ENCODE measurements at places on chromosomes 4 and X.
A peak's percentile ranks its signal among the peaks of the same experiment; 100 is the strongest.

DNA sequence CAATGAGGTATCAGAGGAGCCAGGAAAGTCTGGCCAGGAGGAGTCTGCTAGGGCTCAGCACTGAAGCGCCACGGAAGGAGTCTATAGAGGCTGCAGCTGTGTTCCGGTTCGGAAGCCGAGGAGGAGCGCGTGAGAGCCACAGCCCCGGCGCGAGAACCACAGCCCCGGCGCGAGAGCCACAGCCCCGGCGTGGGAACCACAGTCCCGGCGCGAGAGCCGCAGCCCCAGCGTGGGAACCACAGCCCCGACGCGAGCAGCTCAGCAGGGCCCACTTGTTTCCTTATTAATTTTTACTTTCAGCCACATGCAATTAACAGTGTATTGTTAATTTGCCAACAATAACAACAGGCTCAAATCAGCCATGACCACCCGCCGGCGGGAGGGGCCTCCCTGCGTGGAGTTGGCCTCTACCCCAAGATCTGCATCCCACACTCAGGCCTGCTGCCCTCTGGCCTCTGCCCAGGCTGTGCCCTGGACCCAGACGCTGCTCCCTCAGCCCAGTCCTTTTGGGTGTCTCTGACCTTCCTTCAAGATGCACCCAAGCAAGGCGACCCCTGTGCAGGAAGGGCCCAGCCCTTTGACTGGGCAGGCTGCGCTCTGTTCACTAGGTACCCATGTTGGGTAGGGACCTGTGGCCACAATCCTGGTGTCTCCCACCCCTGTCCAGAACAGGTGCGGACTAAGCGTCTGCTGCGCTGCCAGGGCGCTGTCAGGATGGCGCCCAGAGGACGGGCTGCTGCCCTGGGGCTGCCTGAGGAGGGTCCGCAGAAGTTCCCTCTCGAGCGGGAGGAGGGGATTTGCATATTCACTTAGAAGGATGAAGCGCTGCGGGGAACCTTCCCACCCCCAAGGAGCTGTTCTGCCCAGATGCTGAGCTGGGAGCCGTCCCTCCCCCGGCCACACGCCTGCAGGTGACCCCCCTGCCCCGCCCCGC, 113.8 kb downstream of the ADRA2C start:
- no peak for DNase-seq

- DNase-seq: no peak
Observed at GRCh38 chr4:32778025-32778424, 2057.9 kb downstream of the PCDH7 start.

DNA sequence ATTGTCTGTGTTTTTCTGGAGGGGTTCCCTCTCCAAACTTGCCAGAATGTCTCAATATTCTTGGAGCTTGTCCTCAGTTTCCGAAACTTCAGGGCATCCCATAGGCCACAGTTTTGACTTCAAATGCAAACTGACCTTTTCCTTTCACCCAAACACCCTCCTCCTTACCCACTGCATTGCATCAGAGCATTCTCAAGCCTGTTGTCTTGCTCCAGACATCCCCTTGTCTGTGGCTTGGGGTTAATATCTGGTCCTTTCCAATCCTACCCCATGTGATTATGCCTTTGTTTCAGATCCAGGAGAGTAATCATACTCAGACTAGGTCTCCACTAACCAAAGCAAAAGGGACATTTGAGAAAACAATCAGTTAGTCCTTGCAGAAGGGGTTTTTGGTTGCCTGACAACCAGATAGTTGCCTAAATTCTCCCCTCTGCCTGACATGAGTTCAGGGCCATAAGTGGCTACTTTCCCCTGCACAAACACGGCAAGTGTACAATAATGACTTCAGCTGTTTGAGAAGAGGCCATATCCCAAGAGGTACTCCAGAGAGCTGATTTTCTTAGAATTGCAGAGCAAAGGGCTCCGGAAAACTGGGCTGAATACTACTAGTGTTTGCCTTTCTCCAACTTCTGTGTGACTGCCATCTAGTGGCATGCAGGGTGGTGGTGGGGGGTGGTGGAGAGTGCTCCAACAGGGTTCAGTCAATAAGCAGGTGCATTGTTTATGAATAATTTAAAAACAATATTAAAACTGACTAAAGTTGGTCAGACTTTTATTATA, 130.2 kb downstream of the CHRDL1 start:
- peak; percentile 18 for DNase-seq

- peak; percentile 31 for DNase-seq
Observed at GRCh38 chr4:38128478-38129459, 168.6 kb downstream of the PTTG2 start.

GRCh38 chrX:23118890-23119527, 119.2 kb downstream of the DDX53 start:
- DNase-seq: no peak

DNA sequence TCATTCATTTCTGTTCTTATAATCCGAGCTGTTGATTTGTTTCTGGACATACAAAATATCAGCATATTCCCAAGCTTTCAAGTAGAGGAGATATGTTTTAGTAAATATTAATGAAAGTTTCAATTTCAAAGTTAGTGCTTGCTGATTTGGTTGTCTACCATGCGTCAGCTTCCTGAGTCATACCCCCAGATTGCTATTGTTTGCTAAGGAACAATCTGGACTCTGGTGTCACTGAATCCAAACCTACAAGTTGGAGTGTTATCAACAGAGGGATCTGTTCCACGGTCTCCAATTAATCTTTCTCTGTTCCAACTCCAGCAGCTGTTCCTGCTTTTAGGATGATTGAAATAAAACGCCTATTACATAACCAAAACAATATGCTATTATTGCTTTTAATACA, 96.1 kb upstream of the FAM9A start:
- peak; percentile 8 for DNase-seq

DNA sequence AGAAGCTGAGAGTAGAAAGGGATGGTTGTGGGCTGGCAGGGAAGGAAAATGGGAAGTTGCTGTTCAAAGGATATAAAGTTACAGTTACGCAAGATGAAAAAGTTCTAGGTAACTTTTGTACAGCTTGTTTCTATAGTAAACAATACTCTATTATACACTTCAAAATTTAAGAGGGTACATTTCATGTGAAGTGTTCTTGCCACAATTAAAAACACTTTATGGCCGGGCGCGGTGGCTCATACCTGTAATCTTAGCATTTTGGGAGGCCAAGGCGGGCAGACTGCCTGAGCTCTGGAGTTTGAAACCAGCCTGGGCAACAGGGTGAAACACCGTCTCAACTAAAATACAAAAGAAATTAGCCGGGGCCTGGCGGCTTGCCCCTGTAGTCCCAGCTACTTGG, 623.6 kb downstream of the STIM2 start:
- DNase-seq: no peak

- peak; percentile 23 for DNase-seq
Observed at GRCh38 chr4:139300431-139301112, 733 bp upstream of the NAA15 start.

DNA sequence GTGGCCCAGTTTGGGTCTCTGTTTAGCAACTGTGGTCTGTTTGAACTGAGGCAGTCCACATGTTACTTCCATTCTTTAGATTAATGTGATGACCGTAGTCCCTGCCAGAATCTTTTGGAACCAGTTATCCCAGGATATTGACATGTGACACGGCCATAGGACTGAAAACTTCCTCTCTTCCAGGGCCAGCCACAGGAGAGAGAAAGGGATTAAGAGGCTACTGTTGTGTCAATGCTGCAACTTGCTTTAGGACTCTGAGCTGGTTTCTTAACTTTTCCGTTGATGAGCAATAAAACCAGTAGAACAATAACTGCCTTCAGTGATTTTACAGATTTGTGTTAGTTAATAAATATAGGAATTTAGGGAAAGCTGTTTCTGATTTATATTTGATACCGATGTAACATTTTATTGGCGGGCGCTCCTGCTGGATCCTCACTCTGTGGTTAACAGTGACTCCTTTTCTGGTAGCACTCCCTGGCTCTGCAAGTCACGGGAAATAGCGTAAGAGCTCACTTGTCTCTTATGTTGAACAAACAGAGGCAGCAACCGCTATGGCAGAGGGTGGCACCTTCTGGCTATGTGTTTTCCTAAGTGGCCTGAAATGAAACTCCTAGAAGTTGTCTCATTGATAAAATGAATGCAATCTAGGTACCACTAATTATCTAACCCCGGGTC, 2.5 kb downstream of the TENM3 start:
- DNase-seq: no peak

DNA sequence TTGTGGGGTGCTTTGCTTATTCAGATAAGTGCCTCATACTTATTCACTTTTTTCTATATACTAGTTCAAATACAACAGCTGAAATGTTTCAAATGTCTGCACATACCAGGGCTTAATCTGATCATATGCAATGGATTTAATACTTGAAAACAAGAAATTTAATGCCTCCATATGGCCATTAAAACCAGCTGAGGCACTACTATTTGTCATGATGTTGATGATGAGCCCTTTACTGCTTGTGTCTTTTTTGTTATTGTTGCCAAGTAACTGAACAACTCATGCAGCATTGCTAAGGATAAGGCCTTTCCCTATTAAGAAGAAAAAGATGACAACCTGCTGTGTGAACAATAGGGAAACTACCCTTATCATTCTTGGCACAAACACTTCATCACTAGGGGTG, 52.5 kb downstream of the MAGEB10 start:
- no peak for DNase-seq

- no peak for DNase-seq
Observed at GRCh38 chrX:154727871-154728270, 23.0 kb downstream of the GAB3 start.

DNA sequence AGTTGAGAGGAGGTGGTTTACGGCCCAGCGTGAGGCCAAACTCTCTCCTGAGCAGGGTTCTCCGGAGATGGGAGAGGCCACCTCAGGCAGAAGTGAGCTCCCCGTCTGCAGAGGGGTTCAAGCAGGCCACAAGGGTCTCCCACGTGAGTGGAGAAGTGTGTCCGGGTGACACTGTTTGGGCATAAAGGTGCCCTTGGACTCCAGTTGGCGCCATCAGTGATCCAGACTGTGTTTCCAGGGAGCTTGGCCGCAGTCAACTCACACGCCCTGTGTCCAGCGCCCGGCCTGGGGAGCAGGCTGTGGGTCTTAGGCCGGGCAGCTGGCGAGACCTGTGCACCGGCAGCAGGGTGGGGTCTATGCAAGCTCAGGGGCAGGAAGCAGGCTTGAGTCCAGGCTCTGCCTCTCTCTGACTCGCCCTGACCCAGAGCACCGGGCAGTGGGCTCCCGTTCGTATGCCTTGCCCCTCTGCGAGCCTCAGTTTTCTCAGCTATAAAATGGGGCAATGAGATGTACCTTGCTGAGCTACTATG, 24.6 kb upstream of the HTRA3 start:
- DNase-seq: no peak

GRCh38 chr4:58081356-58081755, 971.2 kb upstream of the IGFBP7 start:
- DNase-seq: no peak

GRCh38 chr4:95547715-95548471, 880 bp downstream of the UNC5C start:
- peak; percentile 76 for DNase-seq

- DNase-seq: peak; percentile 37
Observed at GRCh38 chr4:2698504-2698903, 57.6 kb downstream of the TNIP2 start.

- DNase-seq: no peak
Observed at GRCh38 chr4:187491959-187492358, 503.6 kb upstream of the ZFP42 start.

DNA sequence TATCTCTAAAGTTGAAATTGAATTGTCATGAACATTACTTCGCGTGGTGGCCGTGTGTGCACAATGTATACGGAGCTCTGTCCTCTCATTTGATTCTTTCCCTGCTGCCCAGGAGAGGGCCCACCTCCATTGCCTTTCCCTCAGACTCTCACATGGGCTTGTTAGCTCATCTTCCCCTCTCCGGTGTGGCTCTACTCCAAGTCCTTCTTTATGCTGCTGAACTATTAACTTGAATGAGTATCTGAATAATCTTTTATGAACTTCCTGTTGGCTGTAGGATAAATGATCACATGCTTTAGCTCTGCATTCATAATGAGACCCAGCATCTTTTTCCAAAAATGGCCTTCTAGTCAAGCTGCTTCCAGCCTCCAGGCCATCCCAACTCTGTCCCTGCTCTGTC, 68.8 kb upstream of the CLNK start:
- DNase-seq: no peak

DNA sequence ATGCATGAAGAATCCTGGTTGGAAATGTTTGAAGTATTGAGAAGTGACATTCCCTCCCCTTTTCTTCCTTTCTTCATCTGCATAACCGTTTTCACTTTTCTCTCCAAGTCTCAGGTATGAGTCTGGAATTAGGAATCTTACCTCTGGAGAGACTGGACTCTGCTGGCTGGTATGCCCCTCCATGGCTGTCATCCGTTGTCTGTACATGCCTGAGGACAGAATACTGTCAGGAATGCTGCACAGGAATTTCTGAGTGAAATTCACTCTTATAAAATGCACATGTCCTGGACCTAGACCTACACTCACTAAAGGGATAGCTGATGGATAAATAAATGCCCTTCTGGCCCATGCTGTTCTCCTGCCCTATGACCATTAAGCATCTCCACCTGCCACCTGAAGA, 179.5 kb downstream of the MSN start:
- DNase-seq: no peak

DNA sequence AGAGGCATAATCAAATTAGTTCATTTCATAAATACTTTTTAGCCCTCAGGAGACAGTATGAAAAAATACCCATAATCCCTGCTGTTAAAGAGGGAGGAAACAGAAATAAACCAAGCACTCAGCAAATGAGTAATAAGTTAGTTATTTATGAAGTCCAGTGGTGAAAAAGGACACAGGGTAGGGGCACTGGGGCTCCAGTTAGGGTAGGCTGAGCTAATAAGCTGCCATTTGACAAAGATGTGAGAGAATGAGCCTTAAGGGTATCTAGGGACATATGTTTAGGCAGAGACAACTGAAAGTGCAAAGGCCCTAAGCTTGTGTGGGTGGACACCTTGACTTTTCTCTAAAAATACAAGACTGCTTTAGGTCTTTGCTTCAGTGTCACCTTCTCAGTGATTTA, 94.4 kb downstream of the IL15 start:
- DNase-seq: no peak

DNA sequence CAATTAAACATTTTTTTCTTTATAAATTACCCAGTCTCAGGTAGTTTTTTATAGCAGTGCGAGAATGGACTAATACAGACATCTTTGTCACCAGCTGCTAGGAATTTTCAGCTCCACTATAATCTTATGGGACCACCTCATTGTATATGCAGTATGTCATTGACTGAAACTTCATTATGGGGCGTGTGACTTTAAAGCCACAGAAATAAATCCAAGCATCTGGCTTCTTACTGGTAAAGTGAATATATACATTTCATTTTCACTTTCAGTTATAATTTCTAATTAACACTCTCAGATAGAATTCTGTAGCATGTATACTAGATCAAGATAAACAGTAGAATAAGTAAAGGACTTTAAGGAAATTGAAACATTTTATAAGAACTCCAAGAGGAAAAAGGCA, 21.9 kb downstream of the IL15 start:
- no peak for DNase-seq

DNA sequence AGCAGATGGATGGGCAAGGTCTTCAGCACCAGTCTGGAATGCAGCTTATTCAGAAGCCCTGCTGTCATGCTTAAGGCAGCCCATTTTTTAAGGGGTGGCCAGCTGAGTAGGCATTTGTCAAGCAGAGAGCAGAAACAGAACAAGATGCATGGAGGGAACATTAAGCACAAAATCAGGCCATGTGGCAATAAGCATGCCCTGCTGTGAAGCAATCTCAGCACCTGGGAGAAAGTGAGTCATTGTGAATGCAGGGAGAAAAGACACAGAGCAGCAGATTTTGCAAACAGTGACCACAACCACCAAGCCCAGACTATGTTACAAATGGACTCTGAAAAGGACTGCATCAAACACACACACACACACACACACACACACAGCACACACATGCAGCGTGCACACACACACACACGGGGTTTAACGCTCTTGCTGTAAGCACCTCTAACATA, 94.1 kb upstream of the GALNT7 start:
- peak; percentile 16 for DNase-seq

- DNase-seq: no peak
Observed at GRCh38 chr4:155659176-155659575, 7.5 kb upstream of the GUCY1A1 start.

Data from Ammon's horn (tissue), 1 donor.